H1 (cell line): ENCODE measurements at places on chromosomes 4 and X. TPM values are rescaled to one million over a fixed set of nuclear protein-coding genes. Genes with fewer than 3 reads are reported as not detected.

The DCAF4L1 gene
- total RNA-seq, result 0.15 and 0.17 TPM in 2 replicates

The VCX2 gene
- not detected in 2 replicates for total RNA-seq

The RGN gene
- 3.1 and 4.0 TPM in 2 replicates for total RNA-seq

The CABS1 gene
- total RNA-seq, result not detected in 2 replicates

The WWC2 gene
- total RNA-seq, result 135 and 138 TPM in 2 replicates

The TMPRSS11D gene
- not detected in 2 replicates for total RNA-seq

The MRPL1 gene
- 37.0 and 39.1 TPM in 2 replicates for total RNA-seq

The SLC39A8 gene
- 38.7 and 39.9 TPM in 2 replicates for total RNA-seq

The FNIP2 gene
- 13.0 and 13.4 TPM in 2 replicates for total RNA-seq
